ENCODE measurements at places on chromosomes 5 and 9.
A peak's percentile ranks its signal among the peaks of the same experiment; 100 is the strongest.

DNA sequence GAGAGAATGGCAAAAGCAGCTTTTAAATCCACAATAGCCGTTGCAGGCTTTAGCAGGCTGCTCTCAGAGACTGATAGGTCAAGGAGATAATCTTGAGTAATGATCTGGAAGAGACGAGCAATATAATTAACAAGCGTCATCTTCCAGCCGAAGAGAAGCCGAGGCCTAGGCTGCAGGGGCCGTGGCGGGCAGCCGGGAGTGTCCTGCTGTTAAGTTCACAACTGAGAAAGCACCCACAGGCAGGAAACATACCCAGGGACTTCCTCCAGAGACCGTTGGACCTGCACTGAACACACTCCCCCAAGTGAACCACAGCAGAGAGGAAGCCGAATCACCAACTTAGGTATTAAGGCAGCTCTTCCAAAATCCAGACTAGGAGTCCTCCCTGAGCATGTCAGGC, 182.3 kb downstream of the IRX2 start:
- DNase-seq = no peak

DNA sequence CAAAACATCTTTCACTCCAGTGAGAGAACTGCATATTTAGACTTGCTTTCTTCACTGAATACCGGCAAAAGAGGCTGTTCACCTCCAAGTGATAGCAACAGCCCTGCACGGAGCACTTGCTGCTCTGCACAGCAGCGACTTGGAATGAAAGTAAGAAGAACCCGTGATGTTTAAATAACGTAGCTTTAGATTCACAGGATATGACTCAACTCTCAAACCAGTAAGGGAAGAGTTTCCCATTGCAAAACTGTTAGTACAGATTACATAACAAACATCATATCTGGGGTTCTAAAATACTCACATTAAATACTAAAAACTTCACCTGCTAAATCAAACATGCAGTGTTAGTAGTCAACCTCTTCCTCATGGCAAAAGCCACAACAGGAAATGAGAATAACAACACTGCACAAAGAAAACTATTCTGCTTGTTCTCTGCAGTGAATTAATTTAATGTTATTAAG, 203.4 kb downstream of the MCTP1 start:
- peak; percentile 97 for DNase-seq

- no peak for DNase-seq
Measured at GRCh38 chr9:110763568-110763967, 95.0 kb downstream of the MUSK start.

- no peak for DNase-seq
Measured at GRCh38 chr5:5155617-5156016, 15.5 kb downstream of the ADAMTS16 start.

- DNase-seq = peak; percentile 18
Measured at GRCh38 chr9:1050125-1050895, at the start of gene DMRT2. TSS of gene DMRT2 (plus strand) at chr9:1050357. CDS start at chr9:1051614, 1,257 bp downstream.

DNA sequence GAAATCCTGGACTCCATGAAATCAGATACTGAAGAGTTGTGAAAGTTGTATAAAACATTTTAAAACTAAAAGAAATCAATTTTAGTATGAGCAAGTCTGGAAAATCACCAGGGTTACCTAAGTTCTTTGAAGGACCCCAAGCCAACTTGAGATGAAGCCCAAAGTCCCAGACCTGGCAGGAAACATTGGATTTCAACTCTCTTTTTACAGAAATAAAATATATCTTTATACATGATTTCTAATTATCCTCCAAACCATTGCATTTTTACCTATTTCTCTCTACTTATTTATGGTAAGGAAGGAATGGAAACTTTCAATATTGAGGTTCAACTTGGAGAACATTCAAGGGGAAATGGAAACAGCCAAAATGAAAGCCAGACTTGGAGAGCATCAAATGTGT, 390.6 kb upstream of the C9orf72 start:
- no peak for DNase-seq

GRCh38 chr9:84121991-84122523, 141.5 kb downstream of the RMI1 start:
- DNase-seq = peak; percentile 42

DNA sequence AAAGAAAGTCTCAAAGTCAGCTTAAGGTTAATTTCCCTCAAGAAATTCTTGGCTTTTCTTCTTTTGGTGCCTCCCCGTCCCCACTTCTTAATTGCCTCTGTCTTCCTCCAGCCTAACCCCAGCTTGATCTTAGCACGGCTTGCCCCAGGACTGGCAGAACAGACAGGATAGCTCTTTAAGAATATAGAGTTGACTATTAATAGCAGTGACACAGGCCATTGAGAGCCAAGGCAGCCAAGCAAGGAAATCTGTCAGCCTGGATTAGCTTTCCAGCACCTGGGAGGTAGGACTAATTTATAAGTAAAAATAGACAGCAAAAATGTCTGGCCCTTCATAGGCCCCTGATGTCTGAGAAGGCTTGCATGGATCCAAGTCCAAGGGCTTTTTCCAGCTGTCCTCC, 384.6 kb upstream of the SLC30A5 start:
- no peak for DNase-seq

- DNase-seq = no peak
Measured at GRCh38 chr5:179180061-179180610, 120.0 kb downstream of the ZNF354C start.

GRCh38 chr9:81237565-81238231, 451.6 kb downstream of the TLE1 start:
- DNase-seq = no peak

- DNase-seq = no peak
Measured at GRCh38 chr9:107547303-107547702, 57.7 kb upstream of the KLF4 start.

DNA sequence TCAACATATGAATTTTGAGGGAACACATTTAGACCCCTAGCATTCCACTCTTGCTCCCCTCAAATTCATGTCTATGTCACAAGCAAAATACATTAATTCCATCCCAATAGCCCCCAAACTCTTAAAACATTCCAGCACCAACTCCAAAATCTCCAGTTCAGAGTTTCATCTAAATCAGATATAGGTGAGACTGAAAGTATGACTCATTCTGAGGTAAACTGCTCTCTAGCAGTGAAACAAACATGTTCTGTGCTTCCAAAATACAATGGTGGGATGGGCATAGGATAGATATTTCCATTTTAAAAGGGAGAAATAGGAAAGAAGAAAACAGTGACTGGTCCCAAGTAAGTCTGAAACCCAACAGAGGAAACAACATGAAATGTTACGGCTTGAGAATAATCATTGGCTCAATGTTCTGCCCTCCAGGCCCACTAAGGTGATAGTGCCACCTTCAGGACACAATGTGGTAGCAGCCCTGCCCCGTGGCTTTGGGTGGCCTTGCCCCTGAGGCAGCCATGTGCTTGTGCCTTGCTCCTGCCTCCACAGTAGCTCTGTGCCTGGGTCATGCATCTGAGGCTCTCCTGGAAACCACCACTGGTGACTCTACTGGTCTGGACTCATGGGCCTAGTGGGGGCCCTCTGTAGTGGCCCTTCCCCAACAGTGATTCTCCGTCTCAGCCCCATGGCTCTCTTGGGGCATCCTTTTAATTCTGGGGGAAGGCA, 36.4 kb upstream of the IPPK start:
- DNase-seq = peak; percentile 43

GRCh38 chr5:51977014-51977413, 593.8 kb downstream of the ISL1 start:
- no peak for DNase-seq

DNA sequence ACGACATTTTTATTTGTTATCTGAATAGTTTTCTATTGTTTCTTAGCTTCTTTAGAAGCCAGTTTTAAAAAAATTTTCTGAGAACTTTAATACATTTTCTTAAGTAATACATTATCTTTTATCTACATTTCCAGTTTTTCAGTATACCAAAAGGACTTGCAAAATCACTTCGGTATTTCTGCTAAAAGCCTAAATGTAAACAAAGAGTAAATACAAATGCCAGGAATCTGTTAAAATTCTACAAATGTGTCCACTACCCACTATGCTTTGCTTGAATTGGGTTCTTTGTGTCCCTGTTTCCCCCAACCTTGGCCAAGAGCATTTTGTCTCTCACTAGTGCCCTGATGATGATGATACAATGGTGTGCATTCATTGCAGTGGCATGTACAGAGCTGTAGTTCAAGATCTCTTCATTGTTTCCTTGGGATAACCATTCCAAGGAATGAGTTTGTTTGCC, 611.2 kb downstream of the NR2F1-AS1 start:
- DNase-seq = no peak

DNA sequence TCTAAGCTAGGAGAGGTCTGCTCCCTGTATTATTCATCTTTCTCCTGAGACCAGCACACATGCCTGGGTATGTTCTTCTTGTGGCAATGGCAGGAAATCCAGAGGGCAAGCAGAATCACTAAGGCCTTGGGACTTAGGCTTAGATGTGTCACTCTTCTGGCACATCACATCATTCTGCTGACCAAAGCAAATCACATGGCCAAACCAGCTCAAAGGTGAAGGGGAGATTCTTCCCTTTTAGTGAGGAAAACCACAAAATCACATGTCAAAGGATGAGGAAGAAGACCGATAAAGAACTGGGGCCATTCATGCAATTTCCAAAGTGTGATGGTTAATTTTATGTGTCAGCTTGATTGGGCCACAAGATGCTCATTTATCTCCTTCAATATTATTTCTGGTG, 5.7 kb upstream of the AGGF1 start:
- no peak for DNase-seq

- no peak for DNase-seq
Measured at GRCh38 chr5:54577528-54577927, 60.0 kb downstream of the SNX18 start.

- DNase-seq = peak; percentile 75
Measured at GRCh38 chr9:97398999-97399758, 12.7 kb upstream of the TDRD7 start.

- DNase-seq = no peak
Measured at GRCh38 chr5:178533136-178533535, 57.1 kb downstream of the COL23A1 start.

- no peak for DNase-seq
Measured at GRCh38 chr9:128250839-128251731, 24.7 kb downstream of the GOLGA2 start.

GRCh38 chr9:22986556-22986955, 539.9 kb downstream of the DMRTA1 start:
- DNase-seq = no peak

DNA sequence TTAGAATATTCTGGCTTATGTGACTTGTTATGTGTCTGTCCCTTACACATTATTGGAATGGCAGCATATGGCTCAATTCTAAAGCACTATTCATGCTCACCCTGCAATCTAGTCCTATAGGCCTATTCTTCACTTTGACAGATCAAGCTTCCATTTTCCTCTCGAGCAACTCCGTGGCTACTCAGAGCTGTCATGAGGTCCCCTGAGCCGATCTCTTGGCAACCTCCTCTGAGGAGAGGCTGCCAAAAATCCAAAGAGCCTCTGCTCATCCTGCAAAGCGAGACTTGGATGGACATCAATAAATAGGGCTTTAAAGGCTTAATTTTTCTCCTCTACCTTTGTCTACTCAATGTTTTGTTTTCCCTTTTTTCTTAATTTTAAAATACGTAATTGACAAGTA, 163.8 kb downstream of the GABRB2 start:
- DNase-seq = no peak

GRCh38 chr5:81856948-81857928, 106.3 kb upstream of the SSBP2 start:
- DNase-seq = peak; percentile 15

DNA sequence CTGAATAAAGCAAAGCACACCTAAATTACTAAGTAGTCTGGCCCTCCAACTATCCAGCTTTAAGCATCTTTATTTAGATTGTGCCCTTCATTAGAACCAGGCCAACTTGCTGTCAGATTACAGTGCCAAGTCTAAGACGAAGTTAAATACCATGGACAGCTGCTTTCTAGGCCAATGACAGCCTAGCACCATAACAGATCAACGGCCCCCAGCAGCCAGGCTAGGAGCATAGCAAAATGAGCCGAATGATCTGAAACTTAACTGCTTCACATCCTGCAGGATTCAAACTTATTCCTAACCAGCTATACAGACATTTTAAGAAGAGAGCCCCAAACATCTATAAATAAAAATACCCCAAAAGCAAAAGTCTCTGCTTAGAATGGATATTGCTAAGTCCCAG, 6.8 kb downstream of the SLC24A2 start:
- DNase-seq = peak; percentile 4

DNA sequence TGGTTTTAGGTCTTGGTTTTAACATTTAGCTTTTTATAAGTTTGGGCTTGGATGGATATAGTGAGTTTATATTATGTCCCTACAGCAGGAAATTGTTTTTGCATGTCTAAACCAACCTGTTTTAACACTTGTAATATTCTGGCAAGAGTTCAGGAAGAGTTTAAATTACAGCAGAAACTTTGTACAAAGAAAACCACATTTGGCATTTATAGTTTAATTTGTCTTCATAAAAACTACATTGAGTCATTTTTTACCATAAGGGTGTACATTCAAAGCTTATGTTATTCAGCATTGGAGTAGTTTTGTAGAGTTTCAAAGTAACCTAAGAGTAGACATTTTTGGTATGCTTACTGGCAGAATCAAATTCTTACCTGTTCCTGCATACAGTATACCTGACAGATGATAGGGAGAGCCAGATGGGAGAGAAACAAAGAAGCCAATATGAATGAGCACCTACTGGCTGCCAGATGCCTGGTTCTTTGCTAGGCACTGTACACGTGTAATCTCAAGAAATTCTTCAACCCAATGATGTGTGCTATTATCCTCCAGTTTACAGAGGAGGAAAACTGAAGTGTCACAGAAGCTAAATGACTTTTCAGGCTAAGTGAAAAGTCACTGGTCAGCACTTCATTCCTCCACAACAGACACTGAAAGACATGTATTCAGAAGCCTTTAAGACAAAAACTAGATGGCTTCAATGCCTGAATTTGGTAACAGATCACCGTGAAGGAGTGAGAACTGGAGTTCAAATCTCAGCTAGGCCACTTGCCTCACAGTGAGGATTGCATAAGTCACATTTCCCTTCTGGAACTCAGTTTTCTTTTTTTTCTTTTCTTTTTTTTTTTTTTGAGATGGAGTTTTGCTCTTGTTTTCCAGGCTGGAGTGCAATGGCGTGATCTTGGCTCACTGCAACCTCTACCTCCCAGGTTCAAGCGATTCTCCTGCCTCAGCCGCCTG, 25.9 kb upstream of the ECM2 start:
- DNase-seq = no peak

- DNase-seq = peak; percentile 86
Measured at GRCh38 chr9:112819635-112820496, 69.3 kb downstream of the SNX30 start.

DNA sequence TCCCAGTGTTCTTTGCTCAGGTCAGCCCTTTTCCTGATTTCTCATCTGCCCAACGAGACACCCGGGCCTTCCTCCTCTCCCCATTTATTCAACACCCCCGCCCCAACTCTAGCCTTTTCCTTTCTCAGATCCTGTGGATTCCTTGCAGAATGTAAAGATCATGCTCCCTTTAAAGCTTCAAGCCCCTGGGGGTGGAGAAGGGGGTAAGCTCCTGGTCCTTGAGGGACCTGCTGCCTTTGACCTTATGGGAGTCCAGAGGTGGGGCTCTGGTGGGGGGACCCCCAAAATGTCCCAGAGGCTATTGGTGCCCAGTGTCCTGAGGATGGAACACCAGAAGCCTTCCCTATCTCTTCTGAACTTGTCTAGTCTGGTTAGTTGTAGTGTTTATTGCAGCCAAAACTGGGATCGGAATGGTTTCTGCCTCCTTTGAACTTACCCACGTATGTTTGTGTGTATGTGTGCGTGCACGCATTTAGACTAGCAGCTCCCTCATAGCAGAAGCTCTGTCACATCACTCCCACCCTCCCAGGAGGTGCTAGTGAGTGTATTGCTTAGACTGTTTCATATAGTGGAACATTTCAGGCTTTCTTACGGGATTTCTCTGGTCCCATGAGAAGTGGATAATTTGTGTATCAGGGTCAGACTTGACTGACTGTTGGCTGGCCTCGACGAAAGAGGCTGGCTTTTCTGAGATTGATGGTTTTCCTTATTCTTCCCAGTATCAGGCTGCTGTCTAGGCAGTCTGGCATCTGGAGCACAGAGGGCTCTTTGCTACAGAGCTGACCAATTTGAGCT, 1.1 kb downstream of the GALNT10 start:
- peak; percentile 62 for DNase-seq
